Islet precursor cell (in vitro differentiated cells): ENCODE measurements at places on chromosomes 5 and 9.
A peak's percentile ranks its signal among the peaks of the same experiment; 100 is the strongest.

- DNase-seq: no peak
Measured at GRCh38 chr5:136809382-136809781, 444.0 kb upstream of the TRPC7 start.

- DNase-seq: no peak
Measured at GRCh38 chr9:28365728-28366127, 792.4 kb upstream of the C9orf72 start.

GRCh38 chr5:168946363-168946762 lies 354.6 kb downstream of the SLIT3 start:
- peak; percentile 68 for DNase-seq

- DNase-seq: peak; percentile 90
Measured at GRCh38 chr5:61675015-61675692, 343.1 kb downstream of the ZSWIM6 start.

DNA sequence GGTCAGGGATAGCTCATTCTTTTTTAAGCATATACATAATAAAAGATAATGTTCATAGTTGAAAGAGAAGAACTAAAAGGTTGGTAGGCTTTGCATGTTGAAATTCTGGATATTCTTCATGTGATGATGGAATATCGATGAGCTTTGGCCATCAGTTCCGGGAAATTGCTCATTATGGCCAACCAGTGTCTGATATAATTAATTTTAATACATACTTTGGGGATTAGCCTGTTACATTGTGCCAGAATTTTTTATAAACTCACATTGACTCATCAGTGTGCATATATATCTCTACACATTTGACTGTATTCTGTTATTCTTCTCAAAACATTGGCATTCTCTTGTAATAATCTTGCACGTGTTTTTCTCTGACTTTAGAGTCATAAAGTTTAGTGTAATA lies 84.3 kb downstream of the NNT start:
- DNase-seq: no peak

DNA sequence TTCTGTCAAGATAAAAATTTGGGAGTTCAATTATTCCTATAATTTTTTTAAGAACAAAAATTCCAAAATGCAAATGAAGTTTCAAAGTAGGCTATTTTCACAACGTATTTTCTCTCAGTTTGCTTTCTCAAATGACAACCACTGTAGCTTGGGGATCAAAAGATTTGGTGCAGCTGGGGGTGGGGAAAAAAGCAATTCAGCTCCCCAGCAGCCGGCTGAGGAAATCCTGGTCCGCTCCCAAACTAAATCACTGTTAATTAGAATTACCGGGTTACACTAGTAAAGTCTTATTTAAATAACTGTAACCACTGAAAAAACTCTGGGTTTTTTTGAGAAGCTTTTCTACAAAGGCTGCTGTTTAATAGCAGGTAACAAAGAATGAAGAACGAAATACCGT lies 5.7 kb downstream of the NR6A1 start:
- no peak for DNase-seq

- DNase-seq: no peak
Measured at GRCh38 chr5:59621477-59621876, 272.0 kb downstream of the PDE4D start.

DNA sequence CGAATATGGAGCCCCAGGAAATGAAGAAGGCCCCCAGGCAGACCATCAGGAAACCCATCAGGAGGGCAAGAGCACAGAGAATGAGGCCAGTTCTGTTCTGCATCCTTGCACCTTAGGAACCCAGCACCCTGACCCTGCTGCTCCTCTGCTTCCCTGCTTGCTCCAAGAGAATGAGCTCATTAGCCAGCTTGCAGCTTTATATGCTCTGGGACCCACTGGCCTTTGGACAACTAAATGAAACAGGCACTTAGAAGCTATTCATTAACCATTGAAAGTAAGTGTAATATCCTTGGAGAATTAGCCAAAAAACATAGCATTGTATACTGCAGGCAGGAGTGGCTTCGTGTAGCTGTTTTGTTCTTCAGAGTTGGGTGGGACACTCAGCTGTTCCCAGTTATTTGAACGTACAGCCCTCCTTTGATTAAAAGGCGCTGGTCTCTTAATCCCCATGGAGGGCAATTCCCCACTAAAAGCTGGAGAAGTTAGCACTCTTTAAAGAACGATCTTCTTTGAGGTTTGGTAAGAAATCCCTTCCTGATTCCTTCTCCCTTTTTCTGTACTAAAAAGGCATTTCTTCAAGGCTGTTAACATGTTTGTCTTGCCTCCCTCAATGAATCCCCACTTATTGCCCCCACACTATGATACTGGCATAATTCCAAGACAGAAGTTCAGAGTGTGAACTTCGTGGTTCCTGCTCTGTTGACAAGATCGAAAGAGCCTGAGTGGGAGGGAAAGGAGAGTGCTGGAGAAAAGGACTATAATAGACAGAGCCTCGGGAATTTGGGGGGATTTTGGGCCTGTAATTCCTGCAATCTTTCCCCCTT lies at the start of gene TMEM252:
TSS of gene TMEM252 (minus strand) at position 172 of the 824 bp plus-strand sequence. CDS start at position 103, 69 bp downstream.
- no peak for DNase-seq

GRCh38 chr5:34488984-34489383 lies 167.1 kb upstream of the RAI14 start:
- no peak for DNase-seq

GRCh38 chr9:114560956-114561355 lies 26.6 kb upstream of the ATP6V1G1 start:
- DNase-seq: peak; percentile 25

DNA sequence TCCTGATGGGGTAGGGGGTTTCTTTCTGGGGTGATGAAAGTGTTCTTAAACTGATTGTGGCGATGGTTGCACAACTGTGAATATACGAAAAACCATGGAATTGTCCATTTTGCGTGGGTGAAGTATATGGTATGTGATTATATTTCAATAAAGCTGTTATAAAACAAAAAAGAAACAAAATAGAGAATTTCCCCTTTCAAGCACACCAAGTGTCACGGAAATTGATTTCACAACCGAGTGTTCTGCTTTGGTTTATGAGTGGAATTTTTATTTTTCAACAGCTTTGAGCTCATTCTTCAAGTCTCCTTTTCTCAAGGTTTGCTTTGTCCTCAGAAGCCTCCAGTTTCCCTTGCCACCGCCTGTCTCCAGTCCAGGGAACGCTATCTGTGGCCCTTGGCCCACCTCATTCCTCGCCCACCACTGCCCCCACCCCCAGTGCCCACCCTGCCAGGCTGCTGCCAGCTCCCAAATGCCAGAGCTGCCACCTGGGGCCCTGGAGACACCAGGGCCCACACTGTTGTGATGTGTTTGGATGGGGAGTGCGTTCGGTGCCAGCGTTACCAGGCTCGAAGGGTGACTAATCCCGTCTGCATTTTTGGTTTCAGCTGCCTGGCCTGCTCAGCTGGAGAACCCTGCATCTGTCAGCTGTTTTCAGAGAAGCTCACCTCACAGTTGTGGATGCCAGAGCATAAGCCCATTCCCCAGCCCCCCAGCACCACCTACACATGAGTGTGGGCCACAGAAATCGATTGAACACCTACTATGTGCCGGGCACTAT lies 30.4 kb downstream of the DUSP1 start:
- DNase-seq: peak; percentile 81

GRCh38 chr9:135968601-135969000 lies 7.4 kb upstream of the UBAC1 start:
- no peak for DNase-seq

DNA sequence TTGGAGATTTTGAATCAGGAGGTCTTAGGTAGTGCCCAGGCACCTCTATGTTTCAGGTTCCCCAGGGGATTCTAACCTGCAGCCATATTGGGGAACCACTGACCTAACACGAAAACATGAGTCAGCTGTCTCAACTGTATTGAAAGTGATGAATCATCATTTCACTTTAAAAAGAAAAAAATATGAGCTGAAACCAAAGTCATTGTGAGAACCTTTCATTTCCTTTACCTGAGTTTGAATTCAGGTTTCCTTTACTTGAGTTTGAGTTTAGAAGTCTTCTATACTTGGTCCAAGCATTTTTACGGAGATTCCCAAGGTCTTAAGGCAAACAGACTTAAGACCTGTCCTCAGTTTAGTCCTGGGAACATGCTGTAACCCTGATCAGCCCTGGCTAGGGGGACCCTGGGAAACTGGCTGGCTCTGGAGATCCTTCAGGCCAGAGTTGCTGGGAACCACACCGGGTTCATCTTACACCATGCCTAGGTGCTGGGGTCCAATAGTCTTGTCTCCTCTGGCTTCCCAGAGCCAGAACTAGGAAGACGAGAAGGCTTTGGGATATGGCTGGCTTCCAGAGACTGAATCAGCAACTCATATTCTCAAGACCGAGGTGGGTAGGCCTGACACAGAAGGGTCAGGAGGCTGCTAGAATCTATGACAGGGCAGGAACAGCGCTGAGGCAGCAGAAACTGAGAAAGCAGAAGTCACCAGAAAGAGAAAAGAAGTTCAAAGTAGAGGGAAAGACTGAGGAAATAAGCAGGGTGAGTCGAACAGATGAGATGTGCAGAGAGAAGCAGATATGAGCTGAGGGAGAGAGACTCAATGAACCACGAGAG lies 16.4 kb upstream of the PDCD1LG2 start:
- DNase-seq: no peak

DNA sequence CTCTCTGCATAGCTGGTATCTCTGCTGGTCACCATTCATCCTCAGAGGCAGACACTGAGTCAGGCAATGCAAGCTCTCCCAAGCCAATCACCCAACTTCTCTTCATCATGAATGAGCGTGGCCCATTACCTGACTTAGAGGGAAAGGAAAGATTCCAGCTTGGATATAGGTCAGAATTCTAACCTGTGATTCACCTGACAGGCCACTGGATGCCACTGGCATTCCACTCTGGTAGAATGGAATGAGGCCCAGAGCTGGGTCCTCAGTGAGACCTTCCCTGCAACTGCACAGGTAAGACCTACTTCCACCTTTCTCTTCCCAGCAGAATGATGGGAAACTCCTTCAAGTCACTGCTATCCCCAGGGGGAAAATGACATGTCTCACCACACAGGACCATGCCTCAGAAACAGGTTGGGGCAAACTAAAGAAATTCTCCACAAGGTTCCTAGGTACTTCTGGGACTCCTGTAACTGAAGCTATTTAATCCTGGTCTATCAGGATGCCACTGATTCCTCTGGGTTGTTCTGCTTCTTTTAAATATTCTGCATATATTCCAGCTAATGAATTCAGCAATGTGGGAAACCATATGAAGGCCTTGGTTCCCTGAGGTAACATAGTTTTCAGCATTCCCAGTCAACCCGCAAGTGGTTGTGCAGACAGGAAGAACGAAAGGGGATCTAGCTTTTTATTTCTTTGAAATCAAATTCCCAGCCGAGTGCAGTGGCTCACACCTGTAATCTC lies 62.0 kb downstream of the SUSD1 start:
- DNase-seq: peak; percentile 86

DNA sequence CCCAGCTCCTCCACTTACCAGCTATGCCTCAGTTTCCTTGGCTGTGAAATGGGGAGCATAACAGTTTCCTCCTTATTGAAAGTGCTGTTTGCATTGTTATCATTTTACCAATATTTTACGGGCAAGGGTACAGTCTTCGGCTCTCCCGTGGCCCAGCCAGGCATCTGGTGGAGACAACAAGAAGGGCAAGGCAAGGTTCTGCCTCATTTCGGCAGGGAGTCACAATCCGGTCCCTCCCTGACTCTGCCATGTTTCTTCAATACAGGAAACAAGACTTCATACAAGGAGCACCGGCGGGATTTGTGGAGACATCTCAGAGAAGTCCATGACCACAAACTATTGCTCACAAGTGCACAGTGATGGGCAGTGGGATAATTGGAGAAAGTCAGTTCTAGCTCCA lies 174.0 kb downstream of the FGF18 start:
- DNase-seq: peak; percentile 12

- no peak for DNase-seq
Measured at GRCh38 chr5:108867656-108868055, 120.0 kb downstream of the FER start.

GRCh38 chr5:43753069-43753468 lies 150.1 kb downstream of the NNT start:
- DNase-seq: no peak

GRCh38 chr5:52007230-52007858 lies 624.1 kb downstream of the ISL1 start:
- DNase-seq: peak; percentile 59

GRCh38 chr5:72179816-72180440 lies 72.7 kb downstream of the MAP1B start:
- no peak for DNase-seq

- DNase-seq: no peak
Measured at GRCh38 chr5:155137683-155138082, 124.1 kb downstream of the KIF4B start.

GRCh38 chr5:51889703-51890102 lies 506.5 kb downstream of the ISL1 start:
- no peak for DNase-seq

- no peak for DNase-seq
Measured at GRCh38 chr5:153534102-153534501, 43.6 kb downstream of the GRIA1 start.

- no peak for DNase-seq
Measured at GRCh38 chr9:28820741-28821140, 1247.5 kb upstream of the C9orf72 start.

- DNase-seq: peak; percentile 52
Measured at GRCh38 chr5:149932445-149933350, 11.9 kb downstream of the PDE6A start.

- no peak for DNase-seq
Measured at GRCh38 chr9:69967344-69967743, 76.3 kb upstream of the MAMDC2 start.

DNA sequence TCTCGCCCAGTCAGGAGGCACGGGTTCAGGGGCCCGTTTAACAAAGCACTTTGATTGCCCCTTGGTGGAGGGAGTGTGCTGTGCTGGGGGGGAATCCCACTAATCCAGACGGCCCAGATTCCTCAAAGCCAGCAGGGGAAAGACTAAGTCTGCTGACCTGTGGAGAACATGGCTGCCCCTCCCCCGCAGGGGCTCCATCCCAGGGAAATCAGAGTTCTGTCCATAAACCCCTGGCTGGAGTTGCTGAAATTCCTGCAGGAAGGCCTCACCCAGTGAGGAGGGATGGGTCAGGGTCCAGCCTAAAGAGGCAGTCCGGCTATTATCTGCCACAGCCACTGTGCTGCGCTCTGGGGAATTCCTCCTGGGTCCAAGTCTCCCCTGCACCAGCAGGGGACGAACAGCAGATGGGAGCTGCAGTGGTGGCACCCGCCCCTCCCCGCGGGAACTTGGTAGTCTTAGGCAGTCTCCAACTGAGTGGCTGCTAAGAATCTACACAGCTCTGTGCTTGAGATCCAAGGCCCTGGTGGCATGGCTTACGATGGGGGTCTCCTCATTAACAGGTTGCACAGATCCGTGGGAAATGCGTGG lies 174.0 kb upstream of the DAB2 start:
- peak; percentile 75 for DNase-seq

DNA sequence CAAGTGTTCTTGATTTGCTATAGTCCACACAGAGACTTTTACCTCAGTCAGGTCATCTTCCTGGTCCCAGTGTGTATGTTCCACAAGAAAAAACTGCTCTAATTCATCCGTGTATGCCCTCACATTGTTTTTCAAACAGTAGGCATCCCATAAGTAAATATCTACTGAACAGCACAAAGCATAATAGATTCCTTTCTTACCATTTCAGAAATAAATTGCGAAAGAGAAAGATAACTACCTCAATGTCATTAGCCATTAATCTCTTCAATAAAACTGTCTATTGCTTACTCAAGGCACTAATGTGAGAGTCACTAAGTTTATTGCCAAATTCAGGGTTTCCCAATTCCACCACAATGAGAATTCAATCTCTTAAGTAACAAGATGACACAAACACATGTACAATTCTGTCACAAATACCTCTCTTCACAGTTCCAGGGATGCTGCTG lies 9.6 kb downstream of the FBXW2 start:
- no peak for DNase-seq

- no peak for DNase-seq
Measured at GRCh38 chr5:134502259-134502658, 23.2 kb upstream of the JADE2 start.

- DNase-seq: no peak
Measured at GRCh38 chr5:54320256-54320655, 9.9 kb upstream of the ARL15 start.
